ENCODE measurements at places on chromosomes 3 and 15.

DNA sequence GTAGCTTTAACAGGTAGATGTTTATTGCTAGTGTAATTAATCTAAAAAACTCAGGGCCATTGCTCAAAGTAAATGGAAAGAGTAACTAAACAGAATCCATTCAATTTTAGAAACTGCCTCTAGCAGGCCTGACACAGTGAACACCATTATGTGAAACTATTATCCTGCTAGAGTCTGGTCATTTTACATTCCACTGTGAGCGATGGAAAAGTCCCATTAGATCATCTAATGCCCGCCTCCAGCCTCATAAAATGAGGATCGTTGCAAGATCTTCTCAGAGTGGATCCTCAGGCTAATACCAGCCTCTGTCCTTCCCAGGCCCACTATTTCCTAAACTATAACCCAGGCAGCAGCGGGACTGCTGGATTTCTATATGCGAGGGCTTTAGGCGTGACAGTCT lies 107.7 kb downstream of the WDR76 start:
- peak; percentile 39 for DNase-seq

DNA sequence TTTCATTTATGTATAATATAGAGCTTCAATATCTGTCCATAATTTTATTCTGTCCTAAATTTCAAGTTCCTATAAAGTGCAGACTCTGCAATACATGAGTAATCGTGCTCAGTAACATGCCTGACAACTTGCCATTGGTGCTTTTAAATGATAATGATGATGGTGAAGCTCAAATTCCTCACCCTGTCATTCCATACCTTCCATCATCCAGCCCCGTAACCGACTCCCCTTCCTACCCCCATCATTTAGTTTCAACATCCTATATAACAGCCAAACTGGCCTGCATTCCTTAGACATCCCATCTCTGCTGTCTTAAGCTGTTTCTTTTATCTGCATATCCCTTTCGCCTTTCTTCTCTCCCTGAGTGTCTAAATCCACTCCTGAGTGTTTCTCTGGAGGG lies 67.2 kb upstream of the DLG1 start:
- DNase-seq = no peak

DNA sequence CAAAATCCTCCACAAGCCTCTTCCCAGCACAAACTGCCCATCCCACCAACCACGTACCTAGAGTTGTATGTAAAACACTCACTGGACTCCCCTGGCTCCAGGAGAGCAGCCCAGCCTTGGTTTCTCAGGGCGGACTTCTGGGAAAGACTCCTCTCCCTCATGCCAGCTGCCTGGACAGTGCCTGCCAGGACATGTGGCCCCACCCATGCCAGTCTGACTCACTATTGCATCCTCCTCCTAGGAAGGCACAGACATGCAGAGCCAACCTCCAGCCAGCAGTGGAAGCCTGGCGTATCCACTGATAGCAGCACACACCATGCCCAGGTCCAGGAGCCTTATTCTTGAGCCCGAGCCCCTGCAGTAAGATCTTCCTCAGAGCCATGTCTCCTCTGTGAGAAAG lies 8.6 kb downstream of the PKM start:
- DNase-seq = no peak

DNA sequence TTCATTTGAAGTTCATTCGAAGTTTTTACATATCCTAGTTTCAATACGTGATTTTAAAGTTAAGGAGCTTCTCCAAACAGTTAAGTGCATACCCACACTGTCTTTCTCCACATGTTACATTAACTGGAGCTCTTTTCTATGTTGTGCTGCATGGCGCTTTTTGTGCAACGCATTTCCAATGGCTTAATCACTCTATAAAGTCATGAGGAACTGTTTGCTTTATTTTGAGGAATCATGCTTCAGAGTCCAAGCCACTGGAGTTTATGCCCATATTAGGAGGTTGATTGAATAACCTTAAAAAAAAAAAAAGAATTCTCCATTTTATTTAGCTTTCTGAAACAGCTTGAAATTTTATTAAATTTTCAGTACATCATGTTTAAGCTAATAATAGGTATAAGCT lies 109.4 kb upstream of the MBNL1 start:
- DNase-seq = peak; percentile 73

DNA sequence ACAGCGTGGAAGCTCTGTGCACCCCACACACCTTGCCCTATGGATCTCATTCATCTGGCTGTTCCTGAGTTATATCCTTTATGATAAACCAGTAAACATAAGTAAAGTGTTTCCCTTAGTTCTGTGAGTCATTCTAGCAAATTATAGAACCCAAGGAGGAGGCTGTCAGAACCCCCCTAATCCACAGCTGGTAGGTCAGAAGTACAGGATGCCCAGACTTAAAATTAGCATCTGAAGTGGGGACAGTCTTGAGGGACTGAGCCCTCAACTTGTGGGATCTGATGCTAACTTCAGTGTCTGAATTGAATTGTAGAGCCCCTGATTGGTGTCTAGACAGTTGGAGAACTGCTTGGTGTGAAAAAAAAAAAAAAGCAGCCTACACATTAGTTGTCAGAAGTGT lies 75.1 kb downstream of the B3GNT5 start:
- DNase-seq = no peak

GRCh38 chr15:36029606-36030210 lies 483.7 kb upstream of the DPH6 start:
- DNase-seq = peak; percentile 46

DNA sequence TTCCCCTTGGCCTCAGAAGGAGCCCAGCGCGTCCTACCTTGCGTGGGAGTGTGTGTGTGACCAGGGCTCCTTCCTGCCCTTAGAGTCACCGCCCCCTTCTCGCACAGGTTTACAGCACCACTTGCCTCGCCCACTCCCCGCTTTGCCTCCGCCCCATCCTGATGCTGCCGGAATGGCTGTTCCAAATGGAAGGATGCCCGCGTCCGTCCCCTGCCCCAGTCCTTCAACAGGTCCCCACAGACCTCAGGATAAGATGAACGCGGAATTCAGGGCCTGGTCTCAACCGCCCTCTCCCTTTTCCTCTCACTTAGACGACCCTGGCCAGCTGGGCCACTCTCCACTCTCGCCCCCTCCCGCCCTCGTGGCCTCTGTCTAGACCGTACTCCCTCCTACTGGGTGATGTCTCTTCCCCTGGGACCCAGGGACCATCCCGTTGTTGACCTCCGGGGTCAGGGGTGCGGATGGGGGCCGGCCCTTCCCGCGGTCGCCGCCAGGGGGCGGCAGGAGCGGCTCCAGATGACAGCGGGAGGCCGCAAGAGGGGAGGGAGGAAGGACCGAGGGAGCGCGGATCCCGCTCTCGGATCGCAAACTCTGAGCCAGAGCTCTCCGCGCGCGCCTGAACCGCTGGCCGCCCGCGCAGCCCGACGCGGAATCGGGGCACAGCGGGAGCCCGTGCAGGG lies at the start of gene THSD4:
TSS of gene THSD4 (plus strand) at position 585 of the 680 bp plus-strand sequence.
- no peak for DNase-seq

- DNase-seq = no peak
These were observed 702.0 kb downstream of the GRM7 start for GRCh38 chr3:7562892-7563291.

DNA sequence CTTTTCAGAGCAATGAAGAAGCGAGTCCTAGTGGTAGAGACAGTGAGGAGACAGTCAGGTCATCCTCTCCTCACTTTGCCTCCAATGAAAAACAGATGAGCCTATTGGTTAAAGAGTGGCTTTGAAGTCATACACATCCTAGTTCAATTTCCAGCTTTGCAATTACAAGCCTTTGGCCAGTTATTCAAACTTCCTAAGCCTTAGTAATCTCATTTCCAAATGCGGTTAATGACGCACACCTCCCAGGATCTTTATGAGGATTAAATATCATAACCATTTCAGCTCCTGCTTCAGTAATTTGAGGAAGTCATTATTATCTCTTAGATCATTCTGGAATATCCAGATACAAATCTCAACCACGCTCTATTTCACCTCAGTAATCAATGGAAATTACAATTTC lies 10.0 kb upstream of the ST6GAL1 start:
- peak; percentile 8 for DNase-seq

DNA sequence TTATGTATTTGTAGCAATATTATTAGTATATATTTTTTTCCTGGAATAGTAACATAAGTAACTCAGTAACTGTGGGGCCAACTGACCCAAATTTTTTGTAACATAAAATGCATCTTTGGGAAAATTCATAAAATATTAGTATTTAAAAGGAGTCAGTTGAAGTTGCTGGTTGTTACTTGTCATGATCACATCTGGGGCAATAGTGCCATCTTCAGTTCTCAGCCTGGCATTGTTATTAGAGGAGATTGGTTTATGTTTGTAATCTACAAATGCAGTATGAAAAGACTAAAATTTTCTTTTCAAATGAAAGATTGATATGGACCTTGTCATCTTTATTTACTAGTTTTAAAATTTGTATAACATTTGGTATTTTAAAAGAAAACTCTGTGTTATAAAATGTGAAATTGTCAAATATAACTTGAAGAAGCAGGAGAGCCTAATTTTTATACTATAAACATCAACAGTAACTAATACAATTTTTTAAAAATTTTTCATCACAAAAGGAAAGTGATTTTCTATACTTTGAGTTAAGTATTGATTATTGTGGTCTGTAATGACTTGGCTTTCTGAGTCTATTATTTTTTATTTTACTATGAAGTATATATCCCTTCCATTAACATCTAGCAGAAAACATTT lies 38.8 kb upstream of the MLF1 start:
- DNase-seq = no peak

- no peak for DNase-seq
These were observed 10.2 kb upstream of the PLXND1 start for GRCh38 chr3:129616713-129617112.

Data from AG09309 (cell line).